Heart left ventricle (tissue), 16 donors: ENCODE measurements at places on chromosomes 7 and 10. TPM values are rescaled to one million over a fixed set of nuclear protein-coding genes. Genes with fewer than 3 reads are reported as not detected.

GRCh38 chr10:84933402-84933801 is 605.0 kb downstream of the CCSER2 start:
- no peak for DNase-seq

GRCh38 chr10:7872041-7872442 is 53.7 kb downstream of the TAF3 start:
- DNase-seq, result no peak

DNA sequence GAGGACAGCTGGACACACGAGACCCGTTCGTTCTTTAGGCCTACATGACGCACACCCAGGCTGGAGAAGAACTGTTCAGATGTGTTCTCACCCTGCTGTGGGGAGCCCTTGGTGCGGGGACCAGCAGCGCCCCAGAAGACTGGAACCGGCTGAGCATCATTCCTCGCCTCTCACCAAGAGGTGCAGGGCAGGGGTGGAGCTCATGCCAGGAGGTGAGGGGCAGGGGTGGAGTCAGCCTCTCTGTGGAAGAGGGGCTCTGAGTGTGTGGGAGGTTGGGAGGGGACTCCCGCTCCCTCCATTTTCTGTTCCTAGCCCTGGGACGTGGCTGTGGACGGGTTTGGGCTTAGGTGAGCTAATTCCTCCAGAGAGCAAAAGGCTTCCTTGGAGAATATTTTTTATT is 66.0 kb upstream of the SHH start:
- DNase-seq, result no peak

DNA sequence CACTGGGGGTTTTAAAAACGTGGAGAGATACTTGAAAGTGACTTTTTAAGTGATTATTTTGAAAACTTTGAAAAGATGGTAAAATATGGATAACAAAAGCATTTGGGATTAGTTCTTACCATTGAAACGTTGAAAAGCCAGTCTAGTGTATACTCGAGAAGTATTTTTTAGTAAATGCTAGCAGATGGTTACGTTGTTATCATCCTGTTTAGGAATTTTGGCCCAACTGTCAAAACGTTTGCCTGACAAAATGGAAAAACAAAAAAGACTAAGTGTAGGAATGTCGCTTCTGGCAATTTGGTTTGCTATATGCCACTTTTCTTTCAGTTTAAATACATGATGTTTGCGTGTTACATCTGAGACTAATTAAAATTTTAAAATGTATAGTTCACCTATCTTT is 1.2 kb downstream of the RBM33 start:
- DNase-seq, result no peak

GRCh38 chr10:6065406-6065805 is 3.2 kb upstream of the IL2RA start:
- no peak for DNase-seq

CRTAC1 gene
- total RNA-seq, result 1.2 TPM

SFTPA1 gene
- not detected for total RNA-seq

PSD gene
- 1.5 TPM for total RNA-seq
